ENCODE measurements at places on chromosomes 7 and 10.

- DNase-seq: no peak
Measured at GRCh38 chr7:30469303-30469702, 9.3 kb downstream of the NOD1 start.

GRCh38 chr7:134845461-134845860 is 66.0 kb downstream of the CALD1 start:
- DNase-seq: no peak

DNA sequence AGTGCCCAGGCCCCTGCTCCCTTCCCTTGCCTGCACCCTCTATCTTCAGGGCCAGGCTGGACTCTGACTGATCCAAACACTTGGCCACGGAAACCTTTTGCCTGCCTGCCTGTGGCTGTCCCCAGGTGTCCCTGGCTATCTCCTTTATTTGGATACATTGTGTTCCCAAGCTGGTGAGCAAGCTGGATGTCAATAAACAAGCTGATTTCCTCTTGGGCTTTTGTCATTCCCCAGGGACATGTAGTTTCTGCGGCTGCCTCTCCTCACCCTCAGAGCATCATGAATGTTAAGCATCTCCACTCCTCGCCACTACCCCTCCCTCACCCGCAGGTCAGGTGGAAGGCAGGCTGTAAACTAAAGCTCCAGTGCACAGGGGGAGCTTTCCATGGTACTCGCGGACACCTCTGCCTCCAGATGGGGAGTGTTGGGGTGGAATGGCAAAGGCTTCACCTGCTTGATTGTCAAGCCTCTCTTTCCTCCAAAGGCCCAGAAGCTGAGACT is 6.9 kb downstream of the GHRHR start:
- no peak for DNase-seq

DNA sequence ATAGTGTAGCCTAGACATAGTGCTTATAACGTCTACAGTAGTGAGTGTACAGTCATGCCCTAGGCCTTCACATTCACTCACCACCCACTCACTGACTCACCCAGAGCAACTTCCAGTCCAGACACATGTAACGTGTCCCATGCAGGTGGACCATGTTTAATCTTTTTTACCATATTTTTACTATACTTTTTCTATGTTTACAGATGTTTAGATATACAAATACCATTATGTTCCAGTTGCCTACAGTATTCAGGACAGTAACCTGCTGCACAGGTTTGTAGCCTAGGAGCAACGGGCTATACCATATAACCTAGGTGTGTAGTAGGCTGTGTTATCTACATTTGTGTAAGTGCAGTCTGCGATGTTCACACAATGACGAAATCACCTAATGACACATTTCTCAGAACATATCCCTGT is 11.0 kb downstream of the MPP7 start:
- no peak for DNase-seq

- no peak for DNase-seq
Measured at GRCh38 chr7:102828286-102828685, 79.5 kb downstream of the FAM185A start.

DNA sequence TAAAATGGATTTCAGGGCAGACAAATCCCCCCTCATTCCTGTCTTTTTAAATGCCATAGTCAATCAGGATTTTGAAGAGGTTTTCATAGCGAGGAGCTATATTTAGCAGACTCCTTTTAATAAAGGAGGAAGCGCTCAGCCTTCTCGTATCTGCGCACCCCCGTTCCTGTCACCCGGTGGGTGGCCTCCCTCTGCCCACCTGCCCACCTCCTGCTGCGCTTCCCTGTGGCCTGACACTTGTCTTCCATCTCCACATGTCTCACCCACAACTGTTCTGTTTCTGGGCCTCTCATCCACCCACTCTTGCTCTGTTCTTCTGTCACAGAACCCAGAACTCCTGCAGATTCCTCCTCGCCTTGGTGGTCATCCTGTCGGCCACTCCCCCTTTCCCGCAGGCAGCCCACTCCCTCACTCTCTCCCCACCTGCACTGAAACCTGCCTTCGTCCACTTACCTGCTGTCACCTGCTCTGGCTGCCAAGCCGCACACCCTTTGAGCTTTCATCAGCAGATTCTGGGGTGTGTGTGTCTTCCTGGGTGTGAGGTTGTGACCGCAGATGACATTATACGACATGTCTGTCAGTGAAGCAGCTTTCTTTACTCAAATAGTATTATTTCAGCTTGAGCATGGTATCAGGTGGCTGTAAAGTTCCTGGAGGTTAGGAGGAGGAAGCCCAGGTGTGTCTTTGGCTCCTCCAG is 163.5 kb upstream of the AGK start:
- no peak for DNase-seq

- no peak for DNase-seq
Measured at GRCh38 chr7:129650056-129650758, 38.7 kb downstream of the NRF1 start.

DNA sequence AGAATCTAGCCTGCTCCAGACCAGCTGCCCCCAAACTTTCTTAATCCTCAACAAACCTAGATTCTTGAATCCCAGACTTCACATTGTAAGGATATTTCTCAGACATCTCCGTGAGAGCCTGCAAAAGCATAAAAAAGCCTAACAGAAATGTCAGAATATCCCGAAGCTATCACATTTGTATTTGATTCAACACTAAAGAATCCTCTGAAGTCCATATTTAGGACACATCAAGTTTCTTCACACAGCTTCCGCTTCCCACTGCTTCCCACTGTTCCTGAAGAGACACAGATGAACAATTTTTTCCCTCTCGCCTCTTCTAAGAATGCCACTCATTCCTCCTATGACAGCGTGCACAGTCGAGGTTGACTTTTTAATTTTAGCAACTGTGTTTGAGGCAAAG is 396.2 kb upstream of the IGFBP3 start:
- DNase-seq: no peak

GRCh38 chr10:77131214-77131613 is 506.4 kb downstream of the KCNMA1 start:
- no peak for DNase-seq

GRCh38 chr10:852386-852785 is 79.1 kb downstream of the LARP4B start:
- DNase-seq: no peak

DNA sequence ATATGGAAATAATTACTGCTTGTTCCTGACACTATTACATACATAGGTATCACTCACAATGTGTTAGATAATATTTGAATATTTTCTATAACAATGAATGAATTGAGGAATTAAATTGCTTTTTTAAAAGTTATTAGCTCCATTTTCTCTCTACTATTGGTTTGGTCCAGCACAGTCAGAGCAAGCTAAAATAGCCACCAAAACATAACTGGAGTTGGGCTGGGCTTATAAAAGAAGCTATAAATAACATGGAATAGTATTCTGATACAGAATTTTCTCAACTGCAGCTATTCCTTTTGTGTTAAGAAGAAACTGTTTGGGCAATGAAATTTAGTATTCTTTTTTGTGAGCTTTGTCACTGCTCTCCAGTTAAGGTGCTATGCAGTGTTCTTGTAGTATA is 142.6 kb upstream of the LRRN3 start:
- no peak for DNase-seq

DNA sequence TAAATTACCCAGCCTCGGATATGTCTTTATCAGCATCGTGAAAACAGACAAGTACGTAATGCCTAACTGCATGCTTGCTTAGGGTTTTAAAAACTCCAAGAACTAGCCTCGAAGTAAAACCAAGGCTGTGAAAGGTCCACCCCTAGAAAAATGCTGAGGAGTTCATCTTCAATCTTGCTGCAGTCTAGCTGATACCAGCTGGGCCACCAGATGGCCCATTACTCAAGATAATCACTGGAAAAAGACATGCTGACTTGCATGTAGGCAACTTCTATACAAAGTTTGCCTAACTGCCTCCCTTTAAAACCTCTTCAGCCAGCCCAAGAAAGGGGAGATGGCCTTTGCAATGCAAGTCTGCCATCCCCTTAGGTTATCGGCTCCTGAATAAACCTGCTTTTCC is 614.1 kb downstream of the GALNT17 start:
- no peak for DNase-seq

DNA sequence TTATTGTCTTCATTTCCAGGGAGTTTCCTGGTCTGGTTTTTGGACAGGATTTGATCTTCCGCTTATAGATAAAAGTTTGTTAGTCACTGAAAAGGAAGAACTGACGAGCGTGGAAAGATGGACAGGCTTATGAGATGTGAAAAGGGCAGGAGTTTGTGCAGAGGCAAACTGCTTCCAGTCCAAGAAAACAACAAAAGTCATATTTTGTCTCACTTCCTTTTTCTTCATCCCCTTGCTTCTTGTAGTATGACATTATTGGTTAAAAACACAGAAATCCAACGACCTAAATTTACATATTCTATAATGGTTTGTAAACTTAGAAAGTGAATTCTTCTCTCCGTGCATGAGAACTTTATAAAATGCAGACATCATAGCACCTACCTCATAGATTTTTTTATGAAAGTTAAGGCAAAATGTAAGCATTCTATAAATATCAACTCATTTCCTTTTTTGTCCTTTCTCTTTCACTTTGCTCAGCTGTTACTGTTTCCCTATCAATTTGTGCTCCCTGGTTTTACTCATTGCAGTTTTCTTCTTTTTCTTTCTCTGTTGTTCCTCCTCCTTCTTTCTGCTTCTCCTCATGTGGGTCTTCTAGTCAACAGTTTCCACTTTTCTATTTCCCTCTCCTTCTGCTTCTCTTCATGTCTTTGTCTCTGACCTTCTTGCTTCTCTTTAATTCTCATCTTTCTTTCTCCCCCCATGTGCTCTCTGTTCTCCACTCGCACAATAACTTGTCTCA is 370.2 kb downstream of the ARL4A start:
- DNase-seq: no peak

- DNase-seq: no peak
Measured at GRCh38 chr10:110733218-110733952, 89.2 kb downstream of the RBM20 start.

DNA sequence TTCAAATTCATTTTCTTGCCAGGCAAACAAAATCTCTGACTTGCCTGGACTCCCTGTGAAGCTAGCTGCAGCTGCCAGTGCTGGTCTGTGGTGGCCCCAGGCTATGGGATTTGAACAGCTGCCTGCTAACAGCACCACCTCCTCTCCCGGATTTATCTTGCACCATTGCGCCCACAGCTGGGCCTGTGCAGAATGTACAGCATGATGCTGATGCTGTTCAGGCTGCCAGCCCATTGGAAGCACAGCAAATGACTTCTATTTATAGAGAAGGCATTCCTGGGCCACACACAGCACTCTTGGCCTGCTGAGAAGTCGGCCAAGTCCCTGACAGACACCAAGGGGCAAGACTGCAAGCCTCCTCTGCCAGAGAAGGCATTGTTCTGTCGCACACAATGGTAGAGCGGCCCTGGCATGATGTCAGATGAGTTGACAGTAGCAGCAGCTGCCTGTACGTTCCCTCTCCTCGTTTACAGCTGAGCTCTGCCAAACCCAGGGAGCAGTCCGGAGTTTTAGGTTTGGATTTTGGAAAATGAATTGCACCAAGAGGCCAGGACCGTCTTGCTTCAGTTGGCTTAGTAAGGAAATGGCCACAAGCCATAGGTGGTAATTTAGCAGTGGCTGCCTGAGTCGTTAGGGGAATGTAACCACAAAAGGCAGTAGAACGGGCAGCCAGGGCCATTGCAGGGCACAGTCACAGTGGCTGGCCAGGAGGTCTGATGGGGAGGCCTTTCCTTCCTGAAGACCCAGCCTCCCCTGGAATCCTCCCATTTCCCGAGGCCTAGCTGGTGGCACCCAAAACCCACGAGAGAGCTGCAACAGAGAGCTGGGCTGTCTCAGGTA is 38.5 kb downstream of the MTURN start:
- DNase-seq: no peak

DNA sequence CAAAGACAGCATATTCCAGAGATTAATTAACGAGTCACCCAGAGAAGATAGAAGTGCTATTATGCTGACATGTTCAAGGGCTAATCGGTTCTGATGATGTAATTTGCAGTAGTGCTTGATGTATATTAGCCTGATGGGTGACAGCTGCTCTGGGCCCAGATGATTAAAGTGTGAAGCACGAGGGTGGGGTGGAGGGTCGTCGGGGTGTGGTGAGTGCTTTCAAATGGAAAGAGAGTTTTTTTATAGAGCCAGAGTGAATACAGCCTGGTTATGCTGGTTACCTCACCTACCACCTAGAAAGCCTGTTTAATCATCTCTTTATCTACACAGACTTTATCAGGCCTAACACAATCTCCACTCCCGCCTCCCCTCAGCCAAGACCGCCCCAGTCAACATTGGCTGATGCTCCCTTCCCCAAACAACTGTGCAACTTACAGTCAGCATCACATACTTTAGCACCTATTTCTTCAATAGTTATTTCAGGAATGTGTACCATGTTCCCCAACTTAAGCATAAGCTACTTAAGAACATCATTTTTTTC is 11.5 kb upstream of the STN1 start:
- no peak for DNase-seq

DNA sequence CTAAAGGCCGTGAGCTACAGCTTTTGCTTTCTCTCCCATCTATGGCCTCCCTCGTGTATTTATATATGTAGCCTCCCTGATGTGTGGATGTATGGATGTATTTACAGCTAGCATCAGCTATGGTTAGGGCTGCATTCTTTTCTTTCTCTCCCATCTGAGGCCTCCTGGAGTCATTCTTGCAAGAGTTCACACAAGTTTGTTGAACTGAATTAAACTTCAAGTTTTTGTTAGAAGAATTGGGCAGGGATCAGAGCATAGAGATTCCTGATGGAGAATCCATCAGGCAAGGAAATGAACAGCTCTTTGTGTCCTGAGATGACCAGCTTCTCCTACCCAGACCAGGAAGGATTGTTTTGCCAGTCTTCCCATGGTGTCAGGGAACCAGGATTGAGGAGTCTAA is 60.3 kb downstream of the AHCYL2 start:
- no peak for DNase-seq

- no peak for DNase-seq
Measured at GRCh38 chr7:129768614-129769399, 157.3 kb downstream of the NRF1 start.

DNA sequence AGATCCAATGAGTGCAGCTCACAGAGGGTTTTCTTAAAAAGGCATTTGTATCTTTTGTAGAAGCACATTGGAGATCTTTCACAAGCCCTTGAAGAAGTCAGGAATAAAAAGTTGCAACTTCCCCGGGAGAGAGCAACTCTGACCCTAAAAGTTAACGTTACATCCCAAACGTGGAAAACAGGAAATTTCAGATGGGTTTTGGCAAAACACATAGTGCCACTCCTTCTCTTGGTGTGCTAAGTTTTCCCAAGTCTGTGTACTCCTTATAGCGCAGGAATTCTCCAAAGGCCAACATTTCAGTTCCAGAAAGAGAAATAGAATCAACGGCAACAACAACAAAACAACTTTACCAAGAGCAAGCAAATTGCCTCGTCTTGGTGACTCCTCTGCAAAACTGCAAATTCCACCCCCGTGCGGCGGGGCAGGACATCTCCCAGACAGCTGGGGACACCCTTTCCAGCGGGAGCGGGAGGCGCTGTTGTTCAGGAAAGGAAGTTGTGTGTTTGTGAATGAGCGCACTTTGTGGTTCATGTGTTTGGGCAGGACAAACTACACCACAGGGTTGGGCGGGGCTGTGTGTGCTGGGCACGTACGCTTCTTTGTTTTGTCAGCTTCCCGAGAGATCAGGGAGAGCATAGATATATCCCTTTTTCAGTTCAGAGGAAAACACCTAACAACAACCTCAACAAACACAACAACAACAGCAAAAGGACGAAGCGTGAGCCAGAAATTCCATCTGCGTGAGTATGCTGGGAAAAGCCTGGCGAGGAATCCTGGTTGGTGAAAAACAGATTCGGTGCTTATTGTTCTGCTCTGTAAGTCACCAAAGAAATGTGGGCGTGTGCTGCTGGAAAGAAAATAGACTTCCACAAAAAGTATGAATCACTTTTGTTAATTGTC is 294.7 kb upstream of the PITRM1 start:
- no peak for DNase-seq

GRCh38 chr10:88465765-88466164 is 117.4 kb downstream of the RNLS start:
- no peak for DNase-seq

GRCh38 chr7:99563650-99564049 is 5.2 kb downstream of the ZNF655 start:
- DNase-seq: no peak

All from D721Med (cell line).